Fibroblast of skin of abdomen (primary cell): ENCODE measurements at places on chromosomes 13 and 19.
A peak's percentile ranks its signal among the peaks of the same experiment; 100 is the strongest.

DNA sequence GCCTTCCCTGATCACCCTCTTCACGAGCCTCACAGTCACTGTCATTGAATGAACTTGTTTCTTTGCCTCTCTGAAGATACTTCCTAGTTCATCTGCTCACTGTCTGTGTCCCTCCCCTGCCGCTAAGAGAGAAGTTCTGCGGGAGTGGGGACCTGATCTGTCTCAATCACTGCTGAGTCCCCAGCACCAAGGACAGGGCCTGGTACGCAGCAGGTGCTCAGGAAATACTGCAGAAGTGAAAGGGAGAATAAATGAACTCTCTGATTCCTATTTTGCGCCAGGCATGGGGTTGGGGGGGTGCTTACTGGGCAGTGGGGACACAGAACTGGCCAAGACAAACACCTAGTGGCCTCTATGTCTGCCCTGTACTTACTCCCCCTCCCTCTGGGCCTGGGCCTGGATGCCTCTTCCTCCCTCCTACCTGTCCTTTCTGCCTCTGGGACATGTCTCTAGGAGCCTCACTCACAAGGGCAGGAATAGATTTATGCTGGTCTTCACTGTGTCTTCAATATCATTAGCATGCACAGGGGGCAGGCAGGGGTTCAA, 17.5 kb downstream of the FCGBP start:
- no peak for DNase-seq

- DNase-seq, result peak; percentile 48
These were observed 19.0 kb downstream of the FNDC3A start for GRCh38 chr13:48994706-48995105.

- no peak for DNase-seq
These were observed 10.1 kb downstream of the TMEM91 start for GRCh38 chr19:41386442-41386841.

- no peak for DNase-seq
These were observed 6.6 kb downstream of the ACP4 start for GRCh38 chr19:50796634-50797428.

DNA sequence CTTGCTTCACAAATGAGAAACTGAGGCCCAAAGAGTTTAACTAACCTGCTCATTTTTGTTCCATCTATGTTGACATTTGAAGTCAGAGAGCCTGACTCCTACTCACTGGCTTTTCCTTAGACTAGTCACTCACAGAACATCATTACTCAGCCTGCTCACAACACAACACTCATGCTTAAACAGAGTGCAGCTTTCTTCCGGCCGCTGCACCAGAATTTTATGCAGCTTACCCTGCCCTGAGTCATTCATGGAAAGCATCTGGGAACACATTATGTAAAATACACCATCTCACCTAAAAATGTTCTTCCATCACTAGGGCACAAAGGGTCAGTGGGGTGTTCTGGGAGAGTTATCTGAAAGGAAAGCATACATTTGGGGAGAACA, 303.4 kb downstream of the SPRY2 start:
- DNase-seq, result peak; percentile 91

- DNase-seq, result no peak
These were observed 45.3 kb downstream of the SPTBN4 start for GRCh38 chr19:40512110-40512472.

GRCh38 chr13:37700887-37701286, 102.3 kb upstream of the POSTN start:
- no peak for DNase-seq

- peak; percentile 35 for DNase-seq
These were observed 15.7 kb downstream of the ZIC5 start for GRCh38 chr13:99955747-99956472.

DNA sequence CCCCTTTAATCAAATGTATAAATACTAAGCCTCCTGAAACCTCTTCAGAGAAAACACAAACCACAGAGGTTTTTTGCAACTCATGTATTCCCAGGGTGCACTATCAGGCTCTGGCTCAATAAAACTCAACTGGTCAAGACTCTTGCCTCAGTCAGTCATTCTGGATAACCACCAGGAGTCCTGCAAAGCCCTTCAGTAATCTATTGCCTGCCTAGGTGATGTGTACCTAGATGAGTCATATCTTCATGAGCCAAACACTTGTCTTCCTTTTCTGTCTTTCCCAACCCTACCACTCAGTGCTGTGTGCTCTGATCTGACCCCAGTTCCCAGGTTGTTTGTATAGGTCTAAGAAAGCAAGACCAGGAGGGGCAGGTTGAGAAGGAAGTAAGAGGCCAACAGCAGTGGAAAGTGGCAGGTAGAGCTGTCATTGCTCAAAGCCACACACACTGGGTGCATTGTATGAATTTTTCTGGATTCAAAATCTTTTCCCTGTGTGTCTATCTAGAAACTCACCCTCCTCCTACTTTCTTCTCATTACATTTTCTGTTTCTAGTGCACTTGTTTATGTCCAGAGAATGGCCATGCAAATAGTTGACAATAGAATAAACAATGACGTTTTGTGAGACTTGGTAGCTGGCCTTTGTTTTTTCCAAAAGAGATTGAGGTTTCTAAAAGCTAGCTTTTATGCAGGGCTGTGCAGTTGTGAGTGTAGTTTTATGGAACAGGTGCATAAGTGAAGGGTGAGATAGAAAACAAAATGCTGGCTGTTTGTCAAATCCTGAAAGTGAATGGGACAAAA, 48.1 kb downstream of the PSG1 start:
- no peak for DNase-seq

DNA sequence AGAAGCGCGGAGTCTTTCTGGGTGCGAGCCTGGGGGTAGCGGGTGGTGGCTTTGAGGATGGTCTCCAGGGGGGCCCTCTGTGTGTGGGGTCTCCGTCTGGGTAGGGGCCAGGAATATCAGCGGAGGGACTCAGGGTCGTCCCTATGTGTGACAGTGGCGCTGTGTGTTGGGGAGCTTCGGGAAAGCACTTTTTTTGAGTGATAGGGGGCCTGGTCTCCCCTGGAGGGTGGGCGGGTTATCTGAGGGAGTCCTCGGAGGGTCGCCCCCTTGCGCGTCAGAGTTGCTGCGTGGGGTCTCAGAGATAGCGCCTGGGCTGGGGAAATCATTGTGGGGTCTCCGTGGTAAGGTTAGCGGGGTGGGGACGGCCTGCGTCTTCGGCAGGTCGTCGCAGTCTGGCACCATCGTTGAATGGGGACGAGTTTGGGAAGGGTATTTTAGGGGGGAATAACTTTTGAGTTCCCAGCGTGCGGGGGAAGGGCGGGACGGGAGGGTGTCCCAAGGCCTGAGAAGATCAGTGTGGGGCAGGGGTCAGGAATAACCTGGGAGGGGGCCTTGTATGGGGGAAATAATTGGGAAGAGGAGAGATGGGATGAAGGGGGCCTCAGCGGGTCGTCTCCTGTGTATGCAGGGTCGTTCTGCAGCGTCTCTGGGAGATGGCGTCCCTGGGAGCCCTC, 857 bp downstream of the IER2 start:
- DNase-seq, result no peak

DNA sequence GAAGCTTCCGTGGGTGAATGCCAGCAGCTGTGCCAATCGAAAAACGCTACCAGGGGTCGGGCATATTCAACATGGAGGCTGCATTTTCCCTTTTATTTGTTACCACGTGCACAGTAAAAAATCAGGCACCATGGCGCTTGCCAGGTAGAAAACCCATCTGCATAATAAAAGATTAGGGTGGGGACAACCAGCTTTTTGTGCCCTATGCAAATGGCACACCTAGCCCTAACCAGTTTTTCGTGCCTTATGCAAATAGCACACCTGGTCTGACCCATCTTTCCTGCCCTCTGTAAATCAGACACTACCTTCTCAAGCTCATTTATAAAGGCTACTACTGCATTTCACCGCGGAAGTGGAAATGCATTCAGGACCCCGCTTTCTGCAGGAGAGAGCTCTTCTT, 62.1 kb upstream of the FREM2 start:
- DNase-seq, result no peak

- DNase-seq, result no peak
These were observed 5.7 kb upstream of the JUND start for GRCh38 chr19:18286973-18287635.

- DNase-seq, result no peak
These were observed 67.7 kb upstream of the USP29 start for GRCh38 chr19:57052081-57052480.

DNA sequence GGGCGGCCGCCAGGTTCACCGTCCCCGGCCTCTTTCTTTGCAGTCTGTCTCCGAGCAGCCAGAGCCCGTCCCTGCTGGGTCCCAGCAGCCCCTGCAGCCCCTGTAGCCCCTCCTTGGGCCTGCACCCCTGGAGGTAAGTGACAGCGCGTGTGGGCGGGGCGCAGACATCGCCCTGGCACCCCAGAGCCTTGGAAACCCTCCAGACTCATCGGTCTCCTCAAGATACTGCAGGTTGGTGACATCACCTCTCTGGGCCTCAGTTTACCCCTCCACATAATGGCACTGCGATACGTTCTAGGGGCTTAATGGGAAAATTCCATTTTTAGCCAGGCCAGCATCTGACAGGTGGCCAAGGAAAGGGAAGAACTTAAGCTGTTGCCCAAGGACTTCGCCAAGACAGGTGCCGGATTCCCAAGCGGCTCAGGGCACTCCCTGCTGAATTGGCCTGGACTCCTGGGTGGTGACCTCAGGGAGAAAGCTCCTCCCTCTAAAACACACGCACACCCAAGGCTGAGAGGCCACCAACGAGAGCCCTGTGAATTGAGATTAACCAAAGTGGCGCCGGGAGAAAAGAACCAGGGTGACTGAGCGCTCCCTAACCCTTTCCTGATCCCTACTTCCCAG, 13.1 kb downstream of the MAST3 start:
- DNase-seq, result no peak

DNA sequence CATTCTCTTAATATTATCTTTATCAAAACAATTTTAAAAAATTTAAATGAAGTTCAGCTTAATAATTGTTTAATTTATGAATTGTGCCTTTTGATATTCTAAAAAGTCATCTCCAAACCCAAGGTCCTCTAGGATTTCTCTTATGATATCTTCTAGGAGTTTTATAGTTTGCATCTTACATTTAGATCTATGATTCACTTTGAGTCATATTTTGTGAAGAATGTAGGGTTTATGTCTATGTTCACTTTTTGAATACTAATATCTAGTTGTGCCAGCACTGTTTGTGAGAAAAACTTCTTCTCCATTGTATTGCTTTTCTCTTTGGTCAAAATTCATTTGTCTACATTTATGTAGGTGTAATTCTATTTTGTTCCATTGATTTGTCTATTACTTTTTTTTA, 1068.4 kb upstream of the SPRY2 start:
- no peak for DNase-seq

DNA sequence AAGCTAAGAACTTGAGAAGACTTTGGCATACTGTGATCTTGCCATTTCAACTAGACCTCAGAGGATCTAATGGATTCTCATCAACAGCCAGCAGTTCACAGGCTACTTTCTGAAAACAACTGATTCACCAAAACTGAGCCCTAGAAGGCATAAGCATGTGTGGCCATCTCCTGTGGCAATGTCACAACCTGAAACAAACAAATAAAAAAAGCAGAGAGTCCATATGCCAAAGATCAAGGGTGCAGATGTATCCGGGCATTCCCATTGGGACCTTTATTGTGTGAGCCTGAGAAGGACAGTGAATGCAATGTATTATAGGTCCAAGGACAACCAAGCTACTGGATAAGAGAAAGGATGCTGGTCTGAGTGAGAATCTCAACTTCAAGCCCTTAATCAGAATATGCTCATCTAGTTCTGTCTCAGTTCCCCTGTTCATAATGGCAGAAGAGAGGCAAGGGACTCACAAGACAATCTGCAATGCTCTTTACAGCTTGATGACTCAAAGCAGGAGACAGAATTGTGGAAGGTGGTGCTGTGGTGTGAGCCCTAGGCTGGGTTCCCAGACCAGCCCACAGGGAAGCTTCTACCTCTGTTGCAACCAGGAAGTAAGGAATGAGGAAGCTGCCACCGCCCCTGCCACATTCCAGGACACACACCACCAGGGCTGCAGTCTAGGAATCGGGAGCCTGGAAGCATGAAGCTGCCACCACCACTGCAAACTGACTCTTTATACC, 133.7 kb downstream of the RAP2A start:
- peak; percentile 60 for DNase-seq

- no peak for DNase-seq
These were observed 2.8 kb downstream of the C5AR1 start for GRCh38 chr19:47312366-47313006.

DNA sequence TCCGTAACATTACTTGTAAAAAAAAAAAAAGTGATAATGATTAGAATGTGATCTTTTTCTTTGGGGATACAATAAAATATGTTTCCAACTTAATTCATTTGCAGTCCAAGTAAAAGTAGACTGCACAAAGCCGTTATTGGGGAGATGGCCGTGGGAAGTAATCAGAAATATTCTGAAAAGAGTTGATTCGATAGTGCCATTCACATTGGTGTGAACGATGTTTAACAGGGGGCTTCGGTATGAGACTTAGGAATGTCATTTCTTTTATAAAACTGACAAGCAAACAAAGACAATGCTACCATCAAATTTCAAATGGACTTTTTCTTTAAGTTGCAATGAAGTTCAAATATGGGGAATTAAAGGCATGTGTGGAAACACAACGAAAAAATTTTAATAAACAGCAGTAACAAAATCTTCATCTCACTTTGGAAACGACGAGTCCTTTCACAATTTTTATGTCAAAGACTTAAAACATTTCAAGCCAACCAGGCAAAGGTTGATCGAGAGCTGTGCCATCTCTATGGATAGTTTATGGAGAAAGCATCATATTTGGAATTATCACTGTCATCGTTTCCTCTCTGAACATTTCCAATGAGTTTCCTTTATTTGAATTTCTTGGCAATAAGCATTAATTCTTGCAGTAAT, 1.7 kb upstream of the ZIC5 start:
- DNase-seq, result no peak

DNA sequence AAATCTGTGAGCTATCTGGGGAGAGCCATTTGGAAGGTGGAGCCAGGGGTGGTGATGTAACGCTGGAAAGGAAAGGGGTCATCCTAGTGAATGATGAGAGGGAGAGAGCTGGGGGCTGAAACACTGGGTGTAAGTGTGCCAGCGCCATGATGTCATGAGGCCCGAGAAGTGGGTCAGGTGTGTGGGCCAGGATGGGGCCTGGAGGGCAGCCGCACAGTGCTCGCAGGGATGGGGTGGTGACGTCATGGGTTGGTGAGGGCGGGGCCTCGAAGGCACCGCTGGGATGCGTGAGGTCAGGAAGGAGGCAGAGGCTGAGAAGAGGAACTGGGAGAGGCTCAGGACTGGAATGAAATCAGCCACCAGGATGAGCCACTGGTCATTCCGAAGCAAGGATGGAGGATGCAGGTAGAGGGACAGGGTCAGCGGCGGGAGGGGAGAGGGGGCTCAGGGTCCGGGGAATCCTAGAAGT, 4.4 kb downstream of the CCDC61 start:
- peak; percentile 33 for DNase-seq

GRCh38 chr19:19429361-19429760, 23.9 kb downstream of the GATAD2A start:
- no peak for DNase-seq

- DNase-seq, result no peak
These were observed 8.7 kb downstream of the FCAR start for GRCh38 chr19:54882758-54883157.
